T-helper 1 cell treated with Interleukin-12 subunit alpha and Interleukin-12 subunit beta and Interleukin-4 antibody, amounts not matched to agents 30 ng/mL and 1 ng/mL, for 36 hours (primary cell): ENCODE measurements at places on chromosomes 1 and 21. TPM values are rescaled to one million over a fixed set of nuclear protein-coding genes. Genes with fewer than 3 reads are reported as not detected.

Gene C1QC
- total RNA-seq, result not detected in 2 replicates

Gene SMIM1
- not detected in 2 replicates for total RNA-seq

Gene LHX8
- total RNA-seq, result not detected in 2 replicates

Gene PGLYRP4
- not detected in 2 replicates for total RNA-seq

Gene IL12RB2
- total RNA-seq, result 151 and 159 TPM in 2 replicates

Gene FAM110D
- total RNA-seq, result not detected in 2 replicates

Gene F5
- 16.7 and 17.5 TPM in 2 replicates for total RNA-seq

Gene PLPP3
- not detected in 2 replicates for total RNA-seq

Gene IL20
- not detected in 2 replicates for total RNA-seq

Gene CFAP141
- total RNA-seq, result not detected in 2 replicates

Gene FAM151A
- total RNA-seq, result not detected in 2 replicates

Gene KRTAP11-1
- total RNA-seq, result not detected in 2 replicates

Gene PLEKHO1
- 58.7 and 60.5 TPM in 2 replicates for total RNA-seq

Gene AKR7A2
- total RNA-seq, result 24.2 and 29.4 TPM in 2 replicates

Gene FAM78B
- total RNA-seq, result 0.86 and 0.93 TPM in 2 replicates

Gene C1orf185
- total RNA-seq, result not detected in 2 replicates

Gene GRIK1
- not detected in 2 replicates for total RNA-seq

Gene LCE2A
- total RNA-seq, result not detected in 2 replicates

Gene KRTAP12-4
- total RNA-seq, result not detected in 2 replicates

Gene SPRR5
- total RNA-seq, result not detected in 2 replicates

Gene VASH2
- total RNA-seq, result 0.15 and 0.64 TPM in 2 replicates

Gene COA6
- total RNA-seq, result 40.1 and 40.9 TPM in 2 replicates

Gene NBPF4
- 0.22 and 0.51 TPM in 2 replicates for total RNA-seq

Gene PBX1
- 0.37 TPM in 1 of 2 replicates, not detected in the other for total RNA-seq

Gene CFHR3
- not detected in 2 replicates for total RNA-seq
